ENCODE measurements at places on chromosomes 3 and 15.

GRCh38 chr3:110664148-110664547 is 407.5 kb upstream of the NECTIN3 start:
- DNase-seq: no peak

DNA sequence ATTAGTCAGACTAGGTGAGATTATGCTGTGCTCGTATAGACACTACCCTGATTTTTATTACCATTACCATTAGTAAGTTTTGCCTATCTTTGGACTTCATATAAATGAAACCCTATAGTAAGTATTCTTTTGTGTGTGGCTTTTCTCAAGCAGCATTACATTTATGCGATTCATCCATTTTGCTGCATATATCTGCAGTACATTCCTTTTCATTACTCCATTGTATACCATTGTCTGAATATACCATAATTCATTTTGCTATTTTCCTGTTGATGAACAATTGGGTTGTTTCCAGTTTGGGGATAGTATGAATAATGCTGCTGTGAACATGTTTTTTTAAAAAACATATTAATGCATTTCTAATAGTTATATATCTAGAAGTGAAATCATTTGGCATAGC is 45.3 kb downstream of the TMEM212 start:
- no peak for DNase-seq

DNA sequence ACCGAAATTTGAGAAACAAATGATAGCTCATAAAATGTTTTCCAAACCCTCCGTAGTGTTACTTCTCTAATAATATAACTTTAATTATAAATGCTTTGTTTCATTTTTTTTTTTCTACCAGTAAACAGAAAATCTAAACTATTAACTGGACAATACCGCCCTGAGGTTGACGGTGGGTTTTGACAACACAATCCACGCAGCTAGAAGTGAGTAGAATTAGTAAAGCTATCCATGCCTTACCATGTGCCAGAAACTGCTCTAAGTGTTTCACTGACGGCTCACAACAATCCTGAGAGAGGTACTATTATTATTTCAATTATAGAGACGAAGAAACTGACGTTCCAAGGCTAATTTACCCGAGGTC is 410 bp downstream of the NDUFAF1 start:
- no peak for DNase-seq

DNA sequence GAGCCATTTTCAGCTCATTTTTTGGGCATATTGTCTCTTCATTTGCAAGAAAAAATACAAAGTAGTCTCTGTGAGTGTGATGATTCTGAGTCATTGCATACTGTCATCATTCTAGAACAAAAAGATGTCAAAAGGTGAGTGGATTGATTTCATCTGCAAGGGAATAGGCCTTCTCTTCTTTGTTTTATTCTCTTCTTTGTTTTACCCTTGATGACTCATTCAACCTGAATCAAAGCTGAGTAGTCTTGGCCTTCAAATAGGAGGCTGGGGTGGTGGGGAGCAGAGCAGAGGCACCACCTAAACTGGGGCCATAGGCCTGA is 25.4 kb downstream of the CYP19A1 start:
- no peak for DNase-seq

Measured in GM12865 (cell line).